Large intestine (tissue), 12 donors: ENCODE measurements at places on chromosomes 3 and 15. TPM values are rescaled to one million over a fixed set of nuclear protein-coding genes. Genes with fewer than 3 reads are reported as not detected.

Gene GOLGA6C
- polyA plus RNA-seq: not detected

DNA sequence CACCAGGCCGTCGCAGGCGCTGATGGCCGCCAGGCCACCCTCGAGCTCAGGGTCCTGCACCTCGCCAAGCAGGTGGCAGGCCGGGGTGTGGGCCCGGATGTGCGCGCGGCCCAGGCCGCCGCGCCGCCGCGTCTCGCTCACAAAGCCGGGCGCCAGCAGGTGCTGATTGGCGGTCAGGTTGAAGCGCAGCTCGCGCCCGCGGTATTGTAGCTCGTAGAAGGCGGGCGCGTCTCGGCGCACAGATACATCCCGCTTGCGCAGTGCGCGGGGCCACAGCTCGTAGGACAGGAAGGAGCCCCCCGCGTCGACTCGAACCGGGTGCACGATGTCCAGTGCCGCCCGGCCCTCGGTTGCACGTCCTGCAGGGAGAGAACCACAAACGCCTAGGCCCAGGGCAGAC lies 11.1 kb downstream of the ADAMTS7 start:
- no peak for DNase-seq
- no peak overlapping the region for H3K27ac ChIP-seq
- no peaks in the 10 kb centered on the region for H3K27me3 ChIP-seq
- no peaks in the 10 kb centered on the region for H3K4me1 ChIP-seq
- H3K36me3 ChIP-seq: no peaks in the 10 kb centered on the region

DNA sequence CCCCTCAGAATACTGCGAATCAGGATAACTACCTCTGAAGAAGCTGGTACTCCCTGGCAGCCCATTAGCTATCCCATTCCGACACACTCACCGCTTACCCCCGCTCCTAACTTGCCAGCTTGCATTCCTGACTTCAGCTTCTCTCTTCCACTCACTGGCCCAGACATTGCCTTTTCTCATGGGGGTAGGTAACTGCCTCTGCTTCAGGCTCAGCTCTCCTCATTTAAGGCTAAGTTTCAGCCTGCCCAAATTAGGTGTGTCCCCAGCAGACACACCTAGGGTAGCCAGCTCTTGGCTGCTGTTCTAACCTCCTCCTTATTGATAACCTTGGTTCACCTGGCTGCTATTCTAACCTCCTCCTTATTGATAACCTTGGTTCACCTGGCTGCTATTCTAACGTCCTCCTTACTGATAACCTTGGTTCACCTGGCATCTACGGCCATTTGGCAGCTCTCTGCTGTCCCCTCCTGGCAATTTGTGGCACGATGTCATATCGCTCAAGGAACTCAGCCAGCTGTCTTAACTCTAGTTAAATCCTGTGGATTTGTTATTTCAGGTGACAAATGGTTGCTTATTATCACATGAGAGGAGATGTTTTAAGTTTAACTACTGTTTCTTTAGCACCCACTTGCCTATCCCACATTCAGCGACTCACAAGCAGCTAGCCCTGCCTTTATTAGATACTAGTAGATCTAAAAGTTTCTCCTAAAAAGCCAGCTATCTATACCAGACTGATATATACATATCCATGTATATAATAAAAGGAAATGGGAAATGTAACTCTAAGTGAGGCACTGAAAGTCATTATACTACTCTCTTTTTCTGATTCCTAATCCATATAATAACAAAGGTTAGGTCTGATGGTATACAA lies 106.5 kb upstream of the ACP3 start:
- no peaks in the 10 kb centered on the region for H3K36me3 ChIP-seq

Gene ATP2B2
- polyA plus RNA-seq: 1.5 TPM

Gene AMOTL2
- polyA plus RNA-seq: 36.0 TPM

Gene TF
- 22.5 TPM for polyA plus RNA-seq

- H3K4me1 ChIP-seq: no peaks in the 10 kb centered on the region
- peaks cover 39% of the 10 kb centered on the region for H3K36me3 ChIP-seq
- H3K27me3 ChIP-seq: no peaks in the 10 kb centered on the region
- no peak overlapping the region for H3K4me3 ChIP-seq
- DNase-seq: peak; percentile 13
These were observed 4.2 kb downstream of the UBAP1L start for GRCh38 chr15:65110676-65111292.

- H3K36me3 ChIP-seq: peaks cover 3% of the 10 kb centered on the region
- no peak for DNase-seq
- H3K4me1 ChIP-seq: peaks cover 8% of the 10 kb centered on the region
- H3K27ac ChIP-seq: no peak overlapping the region
- H3K27me3 ChIP-seq: no peaks in the 10 kb centered on the region
These were observed 61.5 kb downstream of the PRICKLE2 start for GRCh38 chr3:64163755-64164148.

Gene NOX5
- polyA plus RNA-seq: 0.16 TPM

DNA sequence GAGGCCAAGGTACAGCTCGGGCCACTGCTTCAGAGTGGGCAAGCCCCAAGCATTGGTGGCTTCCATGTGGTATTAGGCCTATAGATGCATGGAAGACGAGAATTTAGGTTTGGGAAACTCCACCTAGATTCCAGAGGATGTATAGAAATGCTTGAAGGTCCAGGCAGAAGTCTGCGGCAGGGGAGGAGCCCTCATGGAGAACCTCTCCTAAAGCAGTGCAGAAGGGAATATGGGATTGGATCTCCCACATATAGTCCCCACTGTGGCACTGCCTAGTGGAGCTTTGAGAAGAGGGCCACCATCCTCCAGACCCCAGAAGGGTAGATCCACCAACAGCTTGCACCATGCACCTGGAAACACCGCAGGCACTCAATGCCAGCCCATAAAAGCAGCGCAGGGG lies 48.1 kb upstream of the XXYLT1 start:
- DNase-seq: peak; percentile 6
- H3K27me3 ChIP-seq: no peaks in the 10 kb centered on the region
- peaks cover 21% of the 10 kb centered on the region for H3K36me3 ChIP-seq
- no peaks in the 10 kb centered on the region for H3K4me1 ChIP-seq
- no peak overlapping the region for H3K27ac ChIP-seq
